ENCODE measurements at places on chromosomes 4 and X. TPM values are rescaled to one million over a fixed set of nuclear protein-coding genes. Genes with fewer than 3 reads are reported as not detected.

- DNase-seq = no peak
These were observed 94.4 kb upstream of the SCML1 start for GRCh38 chrX:17642891-17643290.

GRCh38 chr4:125123570-125124109 lies 191.1 kb upstream of the FAT4 start:
- no peak for DNase-seq

DNA sequence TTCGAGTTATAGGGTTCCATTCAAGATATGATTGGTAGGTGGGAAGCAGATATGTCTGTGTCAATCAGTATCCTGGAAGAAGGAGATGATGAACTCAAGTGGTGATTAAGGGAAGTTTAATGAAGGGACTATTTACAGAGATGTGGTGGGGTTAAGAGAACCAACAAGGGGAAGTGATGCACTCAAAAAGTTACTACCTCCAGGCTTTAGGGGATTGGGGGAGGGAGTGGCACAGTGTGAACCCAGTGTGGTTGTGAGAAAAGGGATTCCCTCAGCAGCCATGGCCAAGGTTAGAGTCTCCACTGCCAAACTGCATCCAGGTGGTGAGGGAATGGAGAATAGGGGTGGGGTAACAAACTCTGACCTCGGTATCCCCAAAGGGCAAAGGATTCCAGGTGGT lies 27.9 kb downstream of the PKD2 start:
- no peak for DNase-seq

GRCh38 chr4:162272215-162272614 lies 108.4 kb upstream of the FSTL5 start:
- DNase-seq = no peak

- DNase-seq = no peak
These were observed 71.8 kb downstream of the C4orf46 start for GRCh38 chr4:158599765-158600498.

- DNase-seq = no peak
These were observed 179.2 kb upstream of the PCDH18 start for GRCh38 chr4:137711502-137711901.

GRCh38 chr4:83704786-83705185 lies 168.9 kb downstream of the GPAT3 start:
- no peak for DNase-seq

- no peak for DNase-seq
These were observed 16.8 kb downstream of the KDM6A start for GRCh38 chrX:44889824-44890223.

DNA sequence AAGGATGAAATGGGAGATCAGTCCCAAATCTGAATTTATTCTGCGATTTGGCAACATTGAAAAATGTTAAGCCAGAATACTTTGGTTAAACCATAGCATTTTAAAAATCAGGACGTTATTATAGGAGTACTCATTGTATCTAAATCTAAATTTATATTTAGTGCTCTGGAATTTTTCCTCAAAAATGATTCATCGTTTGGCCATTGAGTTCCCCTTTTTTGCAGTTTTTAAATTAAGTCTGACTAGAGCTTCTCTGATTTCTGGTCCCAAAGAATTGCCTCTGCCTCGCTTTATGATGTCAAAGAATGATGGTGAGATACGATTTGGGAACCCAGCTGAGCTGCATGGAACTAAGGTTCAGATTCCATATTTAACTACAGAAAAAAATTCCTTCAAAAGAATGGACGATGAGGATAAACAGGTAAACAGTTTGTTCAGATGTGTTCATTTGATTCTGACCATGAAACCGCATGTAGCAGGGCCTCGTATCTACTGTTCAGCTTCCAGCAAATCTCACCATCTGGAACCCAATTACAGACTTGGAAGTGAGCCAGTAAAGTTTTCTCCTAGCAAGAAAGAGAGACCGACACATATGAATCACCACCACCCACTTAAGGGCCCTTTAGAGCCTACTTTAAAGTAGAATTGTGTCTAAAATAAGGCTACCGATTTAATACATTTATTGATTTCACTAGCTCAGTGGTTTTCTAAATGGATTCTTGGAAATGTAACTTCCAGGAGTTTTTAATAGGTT lies 75.6 kb downstream of the REPS2 start:
- no peak for DNase-seq

DNA sequence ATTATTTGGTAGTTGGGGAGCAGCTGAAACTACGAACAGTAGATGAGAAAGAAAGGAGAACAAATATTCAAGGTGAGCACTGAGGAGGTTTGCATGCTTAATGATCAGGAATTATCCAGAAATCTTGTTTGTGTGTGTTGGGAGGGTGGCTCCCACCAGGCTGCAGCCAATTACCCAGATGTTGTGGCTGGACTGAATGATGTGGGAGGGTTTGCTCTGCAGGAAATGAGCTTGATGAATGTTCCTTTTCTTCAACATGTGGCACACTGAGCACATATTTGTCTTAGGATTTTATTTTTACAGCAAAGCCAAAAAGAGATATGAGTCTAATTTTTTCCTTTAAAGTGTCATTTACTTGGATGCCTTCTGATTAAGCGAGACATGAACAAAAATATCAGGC lies 48.3 kb upstream of the AMOT start:
- DNase-seq = peak; percentile 38

DNA sequence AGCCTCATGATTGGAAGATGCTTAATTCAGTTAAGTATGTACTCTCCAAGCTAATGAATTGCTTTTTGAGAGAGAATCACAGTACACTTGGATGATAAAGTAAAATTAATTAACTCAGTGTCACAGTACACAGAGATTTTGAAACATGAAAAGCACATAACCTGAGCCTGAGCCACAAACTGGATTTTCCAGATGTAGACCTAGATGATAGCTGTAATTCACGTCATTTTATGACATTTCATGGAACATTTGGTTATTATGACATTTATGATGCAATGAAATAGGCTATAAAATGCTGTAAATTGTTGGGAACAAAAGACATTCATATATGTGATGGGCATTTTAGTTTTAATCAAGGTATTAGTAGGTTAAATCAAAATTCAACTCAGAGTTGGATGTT lies 983.7 kb downstream of the STPG2 start:
- DNase-seq = no peak

DNA sequence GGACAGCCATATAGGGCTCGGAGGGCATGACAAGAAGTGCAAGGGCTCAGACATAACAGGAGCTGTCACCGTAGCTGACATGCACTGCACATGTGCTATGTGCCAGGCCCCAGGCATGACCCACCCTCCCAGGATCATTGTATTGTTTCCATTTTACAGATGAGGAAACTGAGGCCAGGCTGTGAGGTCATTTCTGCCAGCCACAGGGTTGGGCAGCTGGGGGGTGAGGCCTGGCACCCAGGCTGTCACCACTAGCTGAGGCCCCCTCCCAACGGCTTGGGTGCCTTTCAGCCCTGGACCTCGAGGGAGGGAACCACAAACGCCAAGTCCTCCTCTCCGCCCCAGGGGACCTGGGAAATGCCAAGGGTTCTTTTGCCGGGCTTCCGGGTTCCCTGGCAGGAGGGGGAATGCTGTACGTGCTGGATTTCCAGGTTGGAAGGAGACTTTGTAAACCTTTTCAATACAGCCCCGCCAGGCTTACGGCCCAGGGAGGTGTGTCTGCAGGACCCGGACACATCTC lies 12.6 kb downstream of the TREX2 start:
- DNase-seq = no peak

GRCh38 chrX:131063613-131064012 lies 5.5 kb downstream of the ARHGAP36 start:
- DNase-seq = no peak

The GYG2 gene
- total RNA-seq = 1.6 TPM

The MPC1L gene
- total RNA-seq = not detected

The DACH2 gene
- not detected for total RNA-seq

The TSPAN7 gene
- total RNA-seq = 2.4 TPM

The HS6ST2 gene
- total RNA-seq = under 0.01 TPM
